Type B pancreatic cell (in vitro differentiated cells): ENCODE measurements at places on chromosomes 3 and 15. TPM values are rescaled to one million over a fixed set of nuclear protein-coding genes. Genes with fewer than 3 reads are reported as not detected.

The GOLGA8G gene
- not detected in 2 replicates for total RNA-seq

GRCh38 chr15:37020852-37021251, 79.5 kb downstream of the MEIS2 start:
- peaks cover 57% of the 10 kb centered on the region for H3K4me1 ChIP-seq
- peak overlapping the region; percentile 5 for H3K4me3 ChIP-seq
- H3K27me3 ChIP-seq: no peaks in the 10 kb centered on the region
- H3K36me3 ChIP-seq: peaks cover 43% of the 10 kb centered on the region
- DNase-seq: no peak

GRCh38 chr3:39501059-39501458, 33.6 kb downstream of the MOBP start:
- H3K4me1 ChIP-seq: peaks cover 5% of the 10 kb centered on the region
- DNase-seq: no peak
- no peak overlapping the region for H3K4me3 ChIP-seq
- no peaks in the 10 kb centered on the region for H3K36me3 ChIP-seq
- H3K27ac ChIP-seq: no peak overlapping the region

- no peak for DNase-seq
- H3K27ac ChIP-seq: no peak overlapping the region
- H3K4me3 ChIP-seq: no peak overlapping the region
- H3K27me3 ChIP-seq: no peaks in the 10 kb centered on the region
- H3K36me3 ChIP-seq: no peaks in the 10 kb centered on the region
These were observed 286.6 kb downstream of the ZBTB20 start for GRCh38 chr3:114860531-114860930.

DNA sequence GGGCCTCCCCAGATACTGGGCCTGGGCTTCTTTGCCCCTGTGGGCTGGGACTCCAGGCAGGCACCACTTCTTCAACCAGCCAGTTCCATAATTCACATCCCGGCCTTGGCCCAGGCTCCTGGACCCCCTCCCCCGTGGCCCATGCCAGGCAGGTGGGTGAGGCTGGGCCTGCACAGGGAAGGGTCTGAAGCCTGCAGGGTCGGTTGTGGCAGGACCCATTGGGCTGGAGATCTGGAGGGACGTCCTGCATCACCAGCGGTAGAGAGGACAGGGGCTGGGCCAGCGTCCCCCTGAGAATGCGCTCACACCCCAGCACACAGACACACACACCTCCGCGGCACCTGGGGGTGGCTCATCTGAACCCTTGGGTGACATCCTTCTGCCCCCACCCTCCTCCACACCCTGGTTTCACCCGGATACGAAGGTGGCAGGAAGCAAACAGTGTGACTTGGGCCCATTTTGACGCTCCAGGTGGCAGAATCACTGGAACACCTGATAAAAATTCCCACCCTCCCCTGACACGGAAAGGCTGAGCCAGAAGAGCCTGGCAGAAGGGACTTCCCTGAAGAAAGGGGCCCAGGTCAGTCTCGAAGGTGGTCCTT, 15.4 kb downstream of the ZDHHC19 start:
- no peak for DNase-seq
- H3K4me3 ChIP-seq: no peak overlapping the region
- H3K27me3 ChIP-seq: no peaks in the 10 kb centered on the region
- H3K4me1 ChIP-seq: peaks cover 5% of the 10 kb centered on the region
- no peak overlapping the region for H3K27ac ChIP-seq

- H3K27ac ChIP-seq: no peak overlapping the region
- peaks cover 81% of the 10 kb centered on the region for H3K36me3 ChIP-seq
- no peak for DNase-seq
These were observed 18.2 kb downstream of the RFX7 start for GRCh38 chr15:56225520-56225919.

The VILL gene
- 14.2 and 16.9 TPM in 2 replicates for total RNA-seq

DNA sequence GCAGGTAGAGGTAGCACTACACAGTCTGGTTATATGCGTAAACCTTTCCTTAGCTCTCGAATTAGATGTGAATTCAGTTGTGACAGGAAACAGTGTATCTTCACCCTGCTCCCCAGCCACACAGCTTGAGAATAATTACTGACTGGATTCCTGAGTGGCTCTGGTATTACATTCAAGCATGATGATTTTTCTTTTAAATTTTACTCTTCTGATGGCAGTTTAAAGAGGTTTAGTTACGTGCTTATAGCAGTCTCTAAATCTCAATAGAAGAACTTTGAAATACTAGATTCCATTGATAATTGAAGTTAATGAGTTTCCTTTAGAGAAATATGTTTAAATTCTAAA, 98.8 kb downstream of the FNDC3B start:
- DNase-seq: no peak
- H3K4me3 ChIP-seq: no peak overlapping the region
- H3K4me1 ChIP-seq: peaks cover 61% of the 10 kb centered on the region
- H3K27me3 ChIP-seq: no peaks in the 10 kb centered on the region
- peak overlapping the region; percentile 32 for H3K27ac ChIP-seq
- peaks cover 21% of the 10 kb centered on the region for H3K36me3 ChIP-seq

GRCh38 chr3:132290833-132291232, 26.4 kb upstream of the ACP3 start:
- H3K4me1 ChIP-seq: peaks cover 4% of the 10 kb centered on the region
- no peaks in the 10 kb centered on the region for H3K27me3 ChIP-seq
- H3K4me3 ChIP-seq: no peak overlapping the region
- DNase-seq: no peak

The EID1 gene
- total RNA-seq: 97.8 and 164 TPM in 2 replicates

- H3K4me1 ChIP-seq: peaks cover 23% of the 10 kb centered on the region
- no peaks in the 10 kb centered on the region for H3K27me3 ChIP-seq
- no peak for DNase-seq
- H3K27ac ChIP-seq: no peak overlapping the region
- H3K4me3 ChIP-seq: no peak overlapping the region
These were observed 135.1 kb downstream of the KCNMB2 start for GRCh38 chr3:178671377-178671776.

DNA sequence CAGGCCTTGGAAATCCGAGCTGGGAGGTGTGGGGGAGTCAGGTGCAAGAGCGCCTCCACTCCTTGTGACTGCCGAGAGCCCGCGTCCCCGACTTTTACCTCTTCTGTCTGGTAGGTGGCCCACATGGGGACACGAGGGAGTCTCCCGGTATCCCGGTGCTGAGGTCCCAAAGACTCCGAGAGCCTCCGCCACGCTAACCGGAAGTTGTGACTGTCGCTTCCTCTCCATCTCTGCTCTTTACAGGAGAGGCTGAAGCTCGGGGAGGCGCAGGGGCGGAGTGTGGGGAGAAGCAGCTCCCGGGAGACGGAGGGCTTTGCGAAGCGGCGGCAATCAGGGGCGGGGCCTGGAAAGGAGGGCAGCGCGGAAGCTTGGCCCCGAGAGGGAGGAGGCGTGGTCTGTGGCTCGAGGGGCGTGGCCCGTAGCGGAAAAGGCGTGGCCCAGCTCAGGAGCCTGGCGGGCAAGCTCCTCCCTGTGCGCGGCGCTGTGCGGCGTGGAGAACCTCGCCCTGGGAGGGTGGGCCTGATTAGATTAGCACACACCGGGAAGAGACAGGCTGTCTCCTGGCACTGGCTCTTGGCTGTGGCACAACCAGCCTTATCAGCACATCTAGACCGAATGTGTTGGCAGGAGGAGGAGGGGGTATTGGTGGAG, 143.9 kb downstream of the GABRB3 start:
- H3K36me3 ChIP-seq: no peaks in the 10 kb centered on the region
- peaks cover 3% of the 10 kb centered on the region for H3K27me3 ChIP-seq
- DNase-seq: no peak

- no peak overlapping the region for H3K27ac ChIP-seq
- no peak overlapping the region for H3K4me3 ChIP-seq
- no peaks in the 10 kb centered on the region for H3K27me3 ChIP-seq
- no peaks in the 10 kb centered on the region for H3K36me3 ChIP-seq
- DNase-seq: no peak
These were observed 40.3 kb downstream of the EDEM1 start for GRCh38 chr3:5227812-5228211.

The ROBO1 gene
- 60.2 and 182 TPM in 2 replicates for total RNA-seq

- no peaks in the 10 kb centered on the region for H3K27me3 ChIP-seq
- peaks cover 14% of the 10 kb centered on the region for H3K36me3 ChIP-seq
- H3K27ac ChIP-seq: no peak overlapping the region
- no peak for DNase-seq
- H3K4me3 ChIP-seq: no peak overlapping the region
- H3K4me1 ChIP-seq: no peaks in the 10 kb centered on the region
These were observed 60.6 kb downstream of the SUCLG2 start for GRCh38 chr3:67593761-67594234.

DNA sequence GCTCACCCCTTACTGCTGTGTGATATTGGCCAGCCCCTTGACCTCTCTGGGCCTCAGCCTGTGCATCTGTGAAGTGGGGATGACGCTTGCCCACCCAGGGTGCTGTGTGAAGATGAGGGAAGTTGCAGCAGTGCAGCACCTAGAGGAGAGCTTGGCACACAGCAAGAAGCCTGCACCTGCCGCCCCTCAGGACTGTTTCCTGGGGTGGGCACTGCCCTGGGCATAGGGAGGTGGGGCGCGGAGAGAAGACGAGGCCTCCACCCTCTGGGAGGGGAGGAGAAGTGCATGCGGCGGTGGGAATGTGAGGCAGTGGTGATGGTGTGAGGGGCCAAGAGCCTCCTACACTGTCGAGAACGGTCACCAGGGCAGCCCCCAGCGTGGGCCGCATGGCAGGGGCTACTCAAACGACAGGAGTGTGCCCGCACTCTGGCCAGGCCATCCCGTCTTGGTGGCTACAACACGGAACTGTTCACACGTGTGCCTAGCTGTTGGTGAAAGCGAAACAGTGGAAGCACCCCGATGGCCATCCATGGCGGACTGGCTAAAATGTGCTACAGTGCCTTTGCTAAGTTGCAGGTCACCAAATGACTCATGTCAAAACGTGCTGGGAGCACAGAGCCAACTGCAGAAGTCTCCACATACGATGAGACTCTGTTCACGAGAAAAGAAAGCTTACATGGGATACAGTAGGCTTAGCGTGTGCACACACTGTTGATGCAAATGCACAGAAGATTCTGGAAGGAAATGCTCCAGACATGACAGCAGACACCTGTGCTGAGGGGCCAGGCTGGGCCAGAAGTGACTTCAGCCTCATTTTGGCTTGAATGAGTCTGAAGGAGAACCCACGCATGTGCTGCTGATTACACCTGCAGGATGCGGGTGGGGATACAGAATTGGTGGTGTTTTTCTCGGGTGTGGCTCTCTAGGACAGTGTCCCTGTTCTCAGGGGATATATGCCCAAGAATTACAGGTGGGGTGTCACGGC, 40.4 kb upstream of the IQSEC1 start:
- no peak overlapping the region for H3K27ac ChIP-seq
- DNase-seq: no peak
- no peak overlapping the region for H3K4me3 ChIP-seq
- H3K36me3 ChIP-seq: no peaks in the 10 kb centered on the region
- peaks cover 16% of the 10 kb centered on the region for H3K4me1 ChIP-seq

DNA sequence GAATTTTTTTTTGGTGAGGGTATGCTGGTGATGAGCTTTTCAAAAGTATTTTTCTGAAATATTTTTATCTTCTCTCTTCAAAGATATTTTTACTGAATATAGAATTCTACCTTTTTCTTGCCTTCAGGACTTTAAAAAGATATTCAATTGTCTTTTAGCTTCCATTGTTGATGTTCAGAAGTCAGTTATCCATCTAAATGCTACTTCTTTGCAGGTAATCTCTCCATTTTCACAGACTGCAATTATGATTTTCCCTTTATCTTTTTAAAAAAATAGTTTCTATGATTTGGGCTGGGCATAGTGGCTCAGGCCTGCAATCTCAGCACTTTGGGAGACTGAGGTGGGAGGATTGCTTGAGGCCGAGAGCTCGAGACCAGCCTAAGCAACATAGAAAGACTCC, 222.4 kb downstream of the IL20RB start:
- no peaks in the 10 kb centered on the region for H3K27me3 ChIP-seq
- H3K4me1 ChIP-seq: no peaks in the 10 kb centered on the region
- no peak overlapping the region for H3K4me3 ChIP-seq
- DNase-seq: no peak
- H3K27ac ChIP-seq: no peak overlapping the region

GRCh38 chr3:89525609-89526008, 418.2 kb downstream of the EPHA3 start:
- no peaks in the 10 kb centered on the region for H3K36me3 ChIP-seq
- peak overlapping the region; percentile 10 for H3K4me3 ChIP-seq
- peaks cover 50% of the 10 kb centered on the region for H3K4me1 ChIP-seq
- no peaks in the 10 kb centered on the region for H3K27me3 ChIP-seq
- DNase-seq: no peak

The MYRIP gene
- 0.38 and 0.53 TPM in 2 replicates for total RNA-seq

GRCh38 chr3:33787328-33788009, 11.0 kb upstream of the PDCD6IP start:
- peak overlapping the region; percentile 75 for H3K4me3 ChIP-seq
- peak; percentile 72 for DNase-seq
- H3K4me1 ChIP-seq: peaks cover 5% of the 10 kb centered on the region

The CIDEC gene
- 0.60 and 1.6 TPM in 2 replicates for total RNA-seq

DNA sequence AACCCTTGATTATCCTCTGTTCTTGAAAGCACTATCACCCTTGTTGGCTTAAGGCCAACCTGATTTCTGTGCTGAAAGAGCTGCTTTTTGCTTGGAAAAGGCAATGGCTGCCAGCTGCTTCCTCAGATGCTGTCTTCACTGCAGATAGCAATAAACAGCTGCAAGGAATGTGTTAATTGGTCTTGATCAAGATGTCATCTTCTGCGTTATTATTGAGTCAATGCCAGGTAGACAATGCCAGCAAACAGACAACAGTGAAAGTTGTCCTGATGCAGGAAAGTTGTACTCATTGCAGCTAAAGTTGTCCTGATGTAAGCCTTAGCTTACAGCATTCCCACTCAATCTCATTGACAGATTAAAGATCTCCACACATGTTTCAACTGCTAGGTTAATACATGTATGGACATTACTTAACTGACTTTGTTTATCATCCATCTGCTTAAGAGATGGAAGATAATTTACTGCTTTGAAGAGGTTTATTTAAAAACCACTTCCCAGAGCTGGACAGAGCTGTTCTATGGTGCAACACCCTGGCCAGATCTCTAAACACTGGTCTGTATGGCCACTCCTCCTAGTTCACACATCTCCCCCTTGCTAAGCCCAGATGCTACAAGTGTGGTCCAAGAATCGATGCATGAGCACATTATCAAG, 251.0 kb upstream of the MCTP2 start:
- H3K4me1 ChIP-seq: peaks cover 44% of the 10 kb centered on the region

DNA sequence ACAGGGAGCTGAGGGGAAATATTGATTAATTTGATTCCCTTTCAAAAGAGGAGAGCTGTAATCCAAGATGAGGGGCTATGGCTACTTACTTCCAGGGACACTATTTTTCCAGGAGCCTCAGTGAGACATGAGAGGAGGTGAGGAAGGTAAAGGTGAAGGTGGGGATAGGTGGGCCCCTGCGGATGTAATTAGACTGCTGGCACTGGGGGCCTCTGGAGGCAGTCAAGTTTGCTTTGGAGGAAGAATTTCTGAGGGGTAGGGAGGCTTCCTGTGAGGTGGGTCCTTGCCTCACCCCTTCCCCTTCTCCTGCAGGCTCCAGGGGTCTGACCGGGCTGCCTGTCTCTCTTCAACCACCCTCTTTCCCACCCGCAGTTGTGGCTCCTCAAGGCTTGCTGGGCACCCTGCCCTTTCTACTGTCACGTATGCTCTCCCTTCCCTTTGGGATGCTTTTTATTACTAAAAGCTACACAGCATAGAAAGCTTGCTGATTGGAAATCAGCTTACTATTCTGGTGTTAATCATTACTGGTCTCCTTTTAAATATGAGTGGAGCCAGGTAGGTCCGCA, 22.5 kb downstream of the GASK1A start:
- no peak overlapping the region for H3K27ac ChIP-seq
- H3K27me3 ChIP-seq: no peaks in the 10 kb centered on the region
- no peaks in the 10 kb centered on the region for H3K36me3 ChIP-seq
